Stimulated activated CD4-positive, alpha-beta T cell treated with anti-CD3 and anti-CD28 coated beads, Interleukin-4, amount 100 ng/mL, for 1 hour (primary cell): ENCODE measurements at places on chromosomes 11 and 22.

DNA sequence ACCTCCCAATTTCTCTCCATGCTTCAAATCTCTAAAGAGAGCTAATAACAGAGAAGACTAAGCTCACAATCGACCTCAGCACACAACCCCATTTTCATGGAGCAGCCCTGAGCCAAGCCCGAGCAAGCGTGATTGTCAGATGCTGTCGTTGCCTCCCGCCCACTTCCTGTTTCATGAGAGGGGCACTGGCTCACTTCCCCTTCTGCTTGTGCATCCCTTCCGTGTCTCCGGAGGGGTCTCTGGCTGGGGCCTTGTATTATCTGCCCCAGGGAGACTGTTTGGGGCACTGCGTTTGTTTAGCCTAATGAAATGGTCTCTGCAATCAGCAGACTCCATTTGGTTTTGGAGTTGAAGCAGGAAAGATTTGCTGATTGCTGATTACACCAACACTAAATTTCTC lies 181.3 kb upstream of the SEZ6L start:
- DNase-seq, result no peak

DNA sequence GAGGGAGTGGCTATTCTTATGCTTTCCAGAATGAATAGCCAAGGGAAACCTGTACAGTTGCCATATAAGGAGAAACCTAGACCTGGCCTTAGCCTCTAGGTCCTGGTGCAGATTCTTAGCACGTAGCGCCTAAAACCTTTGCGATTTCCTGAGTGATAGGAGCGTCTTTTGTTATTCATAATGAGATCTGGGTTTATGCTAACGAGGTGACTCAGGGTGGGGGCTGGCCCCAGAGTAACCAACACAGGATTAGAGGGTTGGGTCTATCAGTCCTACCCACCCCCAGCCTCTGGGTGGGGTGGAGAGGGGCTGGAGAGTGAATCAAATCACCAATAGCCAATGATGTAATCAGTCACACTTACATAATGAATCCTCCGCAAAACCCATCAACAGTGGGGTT lies 73.4 kb upstream of the PARVG start:
- DNase-seq, result no peak

GRCh38 chr11:119641983-119642745 lies 86.8 kb downstream of the NECTIN1 start:
- DNase-seq, result peak; percentile 10

GRCh38 chr11:91947215-91947820 lies 277.3 kb upstream of the FAT3 start:
- DNase-seq, result no peak

- no peak for DNase-seq
Measured at GRCh38 chr11:68546555-68546954, 86.0 kb downstream of the PPP6R3 start.

GRCh38 chr11:12552692-12553091 lies 121.5 kb upstream of the TEAD1 start:
- no peak for DNase-seq
